Foreskin fibroblast (primary cell): ENCODE measurements at places on chromosomes 16 and 17.

DNA sequence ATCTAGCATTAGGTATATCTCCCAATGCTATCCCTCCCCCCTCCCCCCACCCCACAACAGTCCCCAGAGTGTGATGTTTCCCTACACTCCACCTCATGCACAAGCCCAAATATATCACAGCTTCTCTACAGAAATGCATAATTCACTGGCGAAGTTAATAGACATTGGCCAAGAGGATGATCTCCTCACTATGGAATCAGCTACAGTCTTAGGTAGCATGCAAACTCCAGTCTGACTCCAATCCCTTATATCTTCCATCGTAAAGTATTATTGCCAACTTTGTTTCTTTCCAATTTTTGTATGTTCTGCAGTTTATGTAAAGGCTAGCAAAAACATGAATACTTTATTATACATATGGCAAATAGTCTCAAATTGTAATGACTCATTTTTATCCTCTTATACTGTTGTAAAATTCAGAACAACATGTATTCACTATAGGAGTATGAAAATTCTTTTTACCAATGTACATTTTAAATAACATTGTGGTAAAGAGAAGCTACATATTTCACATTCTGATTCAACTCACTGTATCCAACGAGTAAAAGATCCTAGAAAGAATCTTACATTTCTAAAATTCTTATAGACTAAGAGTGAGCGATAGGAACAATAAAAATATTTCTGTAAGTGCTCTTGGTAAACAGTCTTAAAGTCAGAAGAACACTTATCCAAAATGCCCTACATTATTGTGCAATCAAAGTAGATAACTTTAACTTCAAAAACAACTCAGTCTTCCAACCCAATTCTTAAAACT, 871 bp downstream of the ABCA8 start:
- peak; percentile 44 for DNase-seq

GRCh38 chr17:16322636-16323035, 30.6 kb downstream of the CENPV start:
- DNase-seq: peak; percentile 75

- DNase-seq: no peak
Observed at GRCh38 chr17:27519550-27519949, 63.3 kb downstream of the KSR1 start.

DNA sequence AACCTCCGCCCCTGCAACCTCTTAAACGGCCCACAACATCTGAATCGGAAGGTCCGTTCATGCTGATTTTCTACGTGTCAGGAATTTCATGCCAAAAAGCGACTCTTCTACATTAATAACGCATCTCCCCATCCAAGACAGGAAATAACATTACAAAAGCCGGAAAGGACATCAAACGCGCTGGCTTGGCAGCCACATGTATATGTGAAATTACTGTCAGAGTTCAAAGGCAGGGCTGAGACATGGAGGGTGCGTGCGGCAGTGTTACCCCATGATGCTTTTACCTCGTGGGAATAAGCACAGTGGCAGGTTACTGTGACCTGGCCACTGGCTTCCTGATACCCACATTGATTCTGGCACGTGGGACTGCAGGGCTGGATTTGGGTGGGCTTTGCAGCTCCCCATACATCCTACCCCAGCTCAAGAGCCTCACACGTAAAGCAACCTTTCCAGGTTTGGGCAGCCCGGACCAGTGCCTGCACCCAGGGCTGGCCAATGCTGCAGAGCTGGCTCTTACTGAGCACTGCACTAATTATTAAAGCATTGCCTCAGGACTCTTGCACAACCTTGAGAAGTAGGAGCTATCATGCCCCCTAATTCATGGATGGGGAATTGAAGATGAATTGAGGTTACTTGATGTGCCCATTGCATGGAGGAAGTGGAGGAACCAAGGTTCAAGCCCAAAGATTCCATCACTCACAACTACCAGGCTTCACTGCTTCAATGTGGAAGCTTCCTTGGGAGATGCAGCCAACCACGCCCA, 120.6 kb upstream of the FOXF1 start:
- peak; percentile 47 for DNase-seq

DNA sequence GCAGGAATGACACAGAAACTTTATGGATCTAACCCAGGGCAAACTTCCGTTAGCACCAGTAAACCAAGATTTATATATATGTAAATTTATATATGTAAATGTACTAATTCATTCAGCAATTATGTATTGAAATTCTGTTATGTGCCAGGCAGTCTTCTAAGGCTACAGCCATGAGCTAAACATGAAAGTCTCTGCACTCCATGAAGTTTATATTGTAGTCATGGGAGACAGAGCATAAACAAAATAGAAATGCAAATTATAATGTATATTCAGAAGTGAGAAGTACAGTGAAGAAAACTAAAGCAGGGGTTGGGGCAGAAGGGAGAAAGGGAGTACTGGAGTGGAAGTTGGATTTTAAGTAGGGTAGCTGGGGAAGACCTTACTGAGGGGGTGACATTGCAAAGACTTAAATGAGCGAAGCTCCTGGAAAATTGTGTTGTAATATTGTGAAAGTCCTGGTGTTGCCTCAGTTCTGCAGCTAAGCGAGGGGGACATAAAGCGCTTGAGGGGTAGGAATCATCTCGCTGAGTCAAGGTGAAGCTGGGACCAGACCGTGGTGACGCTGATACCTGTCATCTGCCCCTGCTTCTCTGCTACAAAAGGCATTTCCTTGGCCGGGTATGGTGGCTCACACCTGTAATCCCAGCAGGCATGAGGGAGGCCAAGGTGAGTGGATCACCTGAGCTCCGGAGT, 64.8 kb downstream of the YPEL2 start:
- DNase-seq: no peak
